ENCODE measurements at places on chromosomes 3 and 15.

DNA sequence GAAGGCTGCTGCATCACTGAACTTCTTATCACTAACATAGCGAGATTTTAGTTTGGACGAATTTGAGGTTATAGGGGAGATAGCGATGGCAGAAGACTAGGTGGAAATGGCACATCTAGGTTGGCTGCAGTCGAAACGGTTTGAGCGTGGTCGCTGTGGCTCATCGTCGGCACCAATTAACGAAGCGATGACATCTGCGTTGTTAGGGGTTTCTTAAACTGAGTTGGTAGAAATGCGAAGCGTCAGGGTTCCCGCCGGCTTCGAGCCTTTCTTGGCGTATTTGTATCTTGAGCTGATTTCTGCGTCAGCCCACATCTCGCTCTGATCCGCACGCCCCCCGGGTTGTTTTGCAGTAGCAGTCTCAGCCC, 319 bp downstream of the LNP1 start:
- peak; percentile 3 for DNase-seq

GRCh38 chr3:139634111-139634635, 43.6 kb downstream of the NMNAT3 start:
- no peak for DNase-seq

DNA sequence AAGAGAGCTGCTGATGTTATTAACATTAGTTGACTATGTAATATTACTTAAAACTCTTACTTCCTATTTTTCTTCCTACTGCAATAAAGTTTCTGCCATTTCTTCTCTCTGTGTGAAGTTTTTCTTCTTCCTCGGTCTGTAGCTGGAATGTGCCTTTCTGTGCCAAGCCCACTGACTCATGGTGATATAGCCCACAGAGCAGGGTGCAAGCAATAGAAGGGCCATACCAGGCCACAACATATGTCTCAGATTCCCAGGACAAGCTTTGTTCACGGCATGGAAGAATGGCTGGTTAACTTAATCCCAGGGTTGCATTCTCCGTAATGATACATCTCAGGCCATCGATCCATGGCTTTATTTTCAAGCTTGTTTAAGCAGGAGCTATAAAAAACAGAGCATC, 815.3 kb downstream of the TUSC7 start:
- DNase-seq: no peak

- no peak for DNase-seq
Observed at GRCh38 chr15:96678386-96678785, 347.9 kb downstream of the NR2F2 start.

GRCh38 chr3:16086690-16087089, 87.8 kb upstream of the GALNT15 start:
- no peak for DNase-seq

- DNase-seq: no peak
Observed at GRCh38 chr15:44087578-44088465, 107.2 kb downstream of the FRMD5 start.

GRCh38 chr3:33942483-33943150, 144.2 kb downstream of the PDCD6IP start:
- no peak for DNase-seq

DNA sequence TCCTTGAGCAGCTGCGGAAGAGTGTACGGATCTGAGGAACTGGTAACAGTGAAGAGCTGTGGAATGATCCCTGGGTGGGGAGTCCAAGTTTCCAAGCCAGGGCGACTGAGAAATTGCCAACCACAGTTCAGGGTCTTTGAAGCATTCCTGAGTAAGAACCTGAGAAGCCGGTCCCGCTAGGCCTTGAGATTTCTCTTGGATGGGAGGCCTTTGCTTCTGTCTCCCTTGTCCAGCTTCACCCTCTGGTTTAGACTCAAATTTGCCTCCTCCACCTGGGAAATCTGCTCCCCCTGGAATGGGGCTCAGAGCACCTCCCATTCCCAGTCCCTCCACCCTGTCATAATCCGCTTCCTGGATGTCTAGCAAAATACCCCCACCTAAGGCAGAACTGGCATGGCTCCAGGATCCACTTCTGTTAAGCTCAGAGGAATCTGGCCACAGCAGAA, 127.7 kb upstream of the DLG1 start:
- DNase-seq: no peak

GRCh38 chr15:97457203-97457847, 503.2 kb upstream of the ARRDC4 start:
- no peak for DNase-seq

All from stimulated activated CD4-positive, alpha-beta T cell treated with anti-CD3 and anti-CD28 coated beads, TNF-alpha, amount 100 ng/mL, for 1 hour (primary cell).